RCC 7860 (cell line): ENCODE measurements at places on chromosomes 5 and 9.

GRCh38 chr9:127418037-127418471 is 6.1 kb upstream of the ZNF79 start:
- DNase-seq: no peak

DNA sequence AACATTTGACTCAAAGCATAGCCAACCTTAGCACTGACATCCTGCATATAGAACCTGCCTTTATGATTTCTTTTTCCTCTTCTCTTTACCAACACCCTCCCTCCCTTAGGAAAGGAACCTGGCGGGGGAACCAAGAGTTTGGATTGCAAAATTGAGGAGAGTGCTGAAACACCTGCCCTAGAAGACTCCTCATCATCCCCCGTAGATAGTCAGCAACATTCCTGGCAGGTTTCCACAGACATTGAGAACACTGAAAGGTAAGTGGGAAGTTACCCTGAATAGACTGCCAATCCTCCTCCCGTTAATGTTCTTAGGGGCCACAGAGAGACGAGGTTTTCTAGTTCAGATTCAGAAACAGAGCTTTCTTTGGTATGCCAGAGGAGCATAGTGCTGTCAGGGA is 88.8 kb downstream of the RGS7BP start:
- no peak for DNase-seq

DNA sequence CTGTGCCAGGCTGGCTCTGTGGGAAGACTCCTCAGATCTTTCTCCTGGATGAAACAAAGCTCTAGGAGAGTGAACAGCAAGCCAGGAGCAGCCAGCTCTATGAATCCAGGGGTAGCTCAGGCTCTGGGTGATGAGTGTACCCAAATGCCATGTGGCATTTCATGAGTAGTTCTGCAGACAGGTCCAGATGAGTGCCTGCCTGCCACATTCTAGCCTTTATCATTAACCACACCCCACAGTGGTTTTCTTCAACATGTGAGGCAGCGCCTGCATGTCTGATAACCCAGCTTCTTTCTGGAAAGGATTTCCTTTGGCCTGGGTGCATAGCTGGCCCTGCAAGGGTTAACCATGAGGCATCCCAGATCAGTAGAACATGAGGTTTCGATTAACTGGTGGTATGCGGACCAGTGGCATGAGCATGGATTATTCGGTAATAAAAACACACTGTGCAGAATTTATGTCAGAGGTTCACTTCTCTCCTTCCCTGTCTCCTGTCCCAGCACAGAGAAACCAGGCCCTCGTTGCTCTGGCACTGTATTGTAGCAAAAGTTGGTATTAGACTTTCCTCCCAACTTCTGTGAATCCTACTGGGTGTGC is 381.9 kb upstream of the ZNF462 start:
- DNase-seq: no peak

- DNase-seq: no peak
Observed at GRCh38 chr5:146753641-146754040, 124.9 kb downstream of the PPP2R2B start.

GRCh38 chr5:139747583-139748504 is 47.8 kb upstream of the PSD2 start:
- peak; percentile 79 for DNase-seq

DNA sequence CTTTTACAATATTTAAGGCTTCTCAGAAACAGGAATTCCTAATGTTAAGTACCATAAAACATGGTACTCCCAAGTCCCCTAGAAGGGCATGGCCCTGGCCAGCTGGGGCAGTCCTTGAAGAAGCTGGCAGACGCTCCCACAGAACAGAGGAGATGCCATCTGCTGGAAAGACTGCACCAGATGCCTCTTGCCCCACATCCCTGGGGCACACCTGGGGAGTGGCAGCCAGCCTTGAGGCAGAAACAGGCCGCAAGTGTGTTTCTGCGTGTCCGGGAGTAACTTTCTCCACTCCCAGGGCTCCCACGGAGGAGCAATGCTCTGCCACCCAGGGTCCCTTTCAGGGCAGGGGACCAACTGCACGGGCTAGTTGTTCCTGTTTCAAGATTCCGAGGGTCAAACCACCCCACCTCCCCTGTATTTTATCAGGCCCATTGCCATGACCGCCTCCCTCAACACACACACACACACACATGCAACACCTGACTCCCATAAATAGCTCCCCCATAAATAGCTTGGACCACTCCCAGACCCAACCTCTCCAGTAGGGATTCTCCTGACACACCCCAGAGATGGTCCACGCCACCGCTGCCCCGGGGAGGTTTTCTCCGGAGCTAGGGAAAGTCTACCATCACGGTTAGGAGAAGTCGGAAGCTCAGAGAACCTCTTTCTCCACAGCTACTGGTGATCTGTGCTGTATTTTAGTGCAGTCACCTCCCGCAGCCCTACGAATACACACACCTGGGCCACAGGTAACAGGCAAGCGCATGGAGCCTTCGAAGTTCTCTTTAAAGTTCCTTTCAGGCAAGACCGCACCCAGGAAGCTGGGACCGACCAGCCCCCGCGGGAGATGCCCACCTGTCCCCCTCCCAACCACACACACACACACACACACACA is 1.5 kb downstream of the SPOCK1 start:
- DNase-seq: no peak

GRCh38 chr9:86329649-86330048 is 24.6 kb downstream of the TUT7 start:
- DNase-seq: no peak

DNA sequence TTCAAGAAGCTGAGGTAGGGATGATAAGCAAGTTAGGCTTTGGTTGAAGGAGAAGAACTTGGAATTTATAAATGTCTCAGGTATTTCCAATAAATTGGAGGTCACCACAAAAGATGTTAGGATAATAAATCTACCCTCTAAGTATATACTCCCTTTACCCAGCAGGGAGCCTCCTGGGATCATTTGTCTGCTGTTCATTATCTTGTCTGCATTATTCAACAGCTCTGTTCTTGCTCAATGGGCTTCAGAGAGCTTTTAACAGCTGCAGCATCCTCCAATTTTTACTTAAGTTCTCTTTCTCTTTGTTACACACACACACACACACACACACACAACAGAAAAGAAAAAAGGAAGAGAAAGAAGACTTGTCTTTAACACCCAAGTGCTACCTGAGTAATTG is 51.7 kb upstream of the VPS13A start:
- DNase-seq: no peak

DNA sequence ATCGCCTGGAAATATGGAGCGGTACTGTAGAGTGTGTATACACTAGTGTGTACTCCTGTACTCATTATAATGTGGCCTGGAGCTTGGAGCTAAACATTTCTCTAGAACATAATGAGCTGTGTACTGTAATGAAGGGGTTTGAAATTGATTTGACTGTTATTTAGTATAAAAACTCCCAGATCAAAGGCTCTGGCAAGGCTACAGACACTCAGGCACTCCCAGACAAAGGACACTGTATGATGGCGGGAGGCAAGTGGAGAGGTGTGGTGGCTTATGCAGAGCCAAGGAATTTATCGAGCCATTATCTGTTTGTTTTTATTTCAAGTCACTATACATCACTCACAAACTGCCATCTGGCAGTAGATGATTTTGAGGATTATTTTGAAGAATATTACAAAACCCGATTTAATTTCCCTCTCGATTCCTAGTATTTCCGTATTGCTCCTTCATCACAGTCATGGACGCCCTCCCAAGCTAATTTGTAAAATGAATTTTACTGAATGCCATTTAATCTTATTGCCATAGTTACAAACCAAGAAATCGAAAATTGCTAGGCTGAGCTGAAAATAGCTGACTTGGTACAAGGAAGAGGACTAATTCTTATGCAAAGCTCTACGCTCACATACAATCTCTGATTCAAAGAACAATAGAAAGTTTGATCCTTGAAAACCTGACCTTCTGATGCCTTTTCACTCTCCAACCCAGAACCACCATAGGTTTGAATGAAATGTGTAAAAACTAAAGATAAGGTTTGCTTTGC is 240.2 kb upstream of the SEMA6A start:
- no peak for DNase-seq

- no peak for DNase-seq
Observed at GRCh38 chr9:21746550-21746949, 55.9 kb upstream of the MTAP start.

GRCh38 chr5:116569999-116570398 is 4.6 kb downstream of the SEMA6A start:
- no peak for DNase-seq

- DNase-seq: no peak
Observed at GRCh38 chr9:96156171-96156974, 145.6 kb downstream of the HSD17B3 start.

DNA sequence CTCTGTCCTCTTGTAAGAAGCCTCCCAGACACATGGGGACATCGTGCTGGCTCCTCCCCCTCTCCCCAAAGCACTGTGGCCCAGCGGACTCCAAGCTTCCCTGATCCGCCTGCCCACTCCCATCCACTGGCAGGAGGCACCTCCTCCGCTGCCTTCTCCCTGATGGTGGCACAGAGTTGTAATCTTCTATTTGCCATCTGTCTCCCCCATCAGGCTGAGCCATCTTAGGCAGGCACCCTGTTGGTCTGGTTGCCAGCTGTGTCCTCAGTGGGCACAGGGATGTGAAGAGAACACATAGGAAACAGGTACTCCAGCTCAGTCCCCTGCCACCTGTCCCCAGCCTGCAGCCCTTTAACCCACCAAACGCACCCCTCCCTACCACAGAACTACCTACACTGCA is 5.4 kb upstream of the ZDHHC12 start:
- DNase-seq: no peak

- no peak for DNase-seq
Observed at GRCh38 chr5:88663793-88664216, 219.2 kb downstream of the MEF2C start.

DNA sequence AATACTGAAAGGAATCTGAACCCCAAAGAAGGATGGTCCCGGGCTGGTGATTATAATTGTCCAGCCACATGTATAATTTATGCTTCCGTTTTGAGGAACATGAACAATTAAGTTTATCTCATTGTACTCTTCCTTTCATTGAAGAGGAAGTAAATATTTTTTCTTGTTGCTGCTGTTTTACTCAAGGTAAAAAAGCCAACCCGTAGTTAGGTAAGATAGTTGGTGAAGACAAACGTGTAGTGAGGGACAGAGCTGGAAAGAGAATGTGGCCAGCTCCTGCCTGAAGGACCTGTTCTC is 5.1 kb downstream of the RCL1 start:
- DNase-seq: no peak

DNA sequence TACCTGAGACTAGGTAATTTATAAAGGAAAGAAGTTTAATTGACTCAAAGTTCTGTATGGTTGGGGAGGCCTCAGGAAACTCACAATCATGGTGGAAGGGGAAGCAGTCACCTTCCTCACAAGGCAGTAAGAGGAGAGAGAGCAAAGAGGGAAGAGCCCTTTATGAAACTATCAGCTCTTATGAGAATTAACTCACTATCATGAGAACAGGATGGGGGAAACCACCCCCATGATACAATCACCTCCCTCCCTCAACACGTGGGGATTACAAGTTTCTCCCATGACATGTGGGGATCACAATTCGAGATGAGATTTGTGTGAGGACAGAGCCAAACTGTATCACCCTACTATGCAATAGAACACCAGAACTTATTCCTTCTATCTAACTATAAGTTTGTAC is 27.9 kb downstream of the CD274 start:
- DNase-seq: no peak

GRCh38 chr9:11103525-11103924 is 490.7 kb upstream of the PTPRD start:
- DNase-seq: no peak
